ENCODE measurements at places on chromosomes 13 and 19.

DNA sequence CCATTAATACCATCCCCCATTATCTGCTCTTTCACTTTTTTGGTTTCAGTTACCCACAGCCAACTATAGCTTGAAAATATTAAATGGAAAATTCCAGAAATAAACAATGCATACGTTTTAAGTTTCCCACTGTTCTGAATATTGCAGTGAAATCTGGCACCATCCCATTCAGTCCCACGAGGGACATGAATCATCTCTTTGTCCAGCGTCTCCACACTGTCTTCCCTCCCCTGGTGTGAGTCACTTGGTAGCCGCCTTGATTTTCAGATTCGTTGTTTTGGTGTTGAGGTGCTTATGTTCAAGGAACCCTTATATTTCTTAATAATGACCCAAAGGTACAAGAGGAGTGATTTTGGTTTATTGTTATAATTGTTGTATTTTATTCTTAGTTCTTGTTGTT lies 246.1 kb downstream of the DCT start:
- no peak for DNase-seq

DNA sequence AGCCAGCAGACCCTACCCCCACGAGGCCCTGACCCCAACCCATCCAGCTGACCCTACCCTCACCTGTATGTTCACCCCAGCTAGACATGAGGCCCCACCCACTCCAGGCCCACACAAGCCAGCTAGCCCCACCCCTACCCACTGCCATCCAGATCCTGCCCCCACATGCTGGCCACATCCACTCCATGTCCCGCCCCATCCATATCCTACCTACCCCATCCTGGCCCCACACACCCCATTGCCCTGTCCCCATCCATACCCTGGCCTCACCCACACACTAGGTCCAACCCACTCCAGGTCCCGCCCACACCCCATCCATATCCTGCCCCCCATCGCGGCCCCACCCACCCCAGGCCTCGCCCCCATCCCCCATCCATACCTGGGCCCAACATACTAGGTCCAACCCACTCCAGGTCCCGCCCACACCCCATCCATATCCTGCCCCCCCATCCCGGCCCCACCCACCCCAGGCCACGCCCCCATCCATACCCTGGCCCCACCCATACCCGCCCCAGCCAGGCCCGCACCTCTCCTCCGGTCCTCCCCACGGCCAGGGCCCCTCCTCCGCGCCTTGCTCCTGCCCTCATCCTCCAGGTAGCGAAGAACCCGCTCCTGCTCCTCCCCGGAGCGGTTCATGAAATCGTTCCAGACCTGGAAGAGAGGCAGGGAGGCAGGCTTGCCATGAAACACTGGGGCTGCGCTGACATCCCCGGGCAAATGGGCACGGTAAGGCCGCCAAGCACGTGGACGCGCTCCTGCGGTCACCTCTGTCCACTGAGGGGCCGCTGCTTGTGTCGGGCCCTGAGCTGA lies 7.2 kb downstream of the RNU6-9 start:
- DNase-seq = no peak

GRCh38 chr13:76164290-76164689 lies 528.2 kb downstream of the LMO7 start:
- no peak for DNase-seq

- no peak for DNase-seq
Measured at GRCh38 chr13:40402931-40403431, 263.5 kb downstream of the FOXO1 start.

DNA sequence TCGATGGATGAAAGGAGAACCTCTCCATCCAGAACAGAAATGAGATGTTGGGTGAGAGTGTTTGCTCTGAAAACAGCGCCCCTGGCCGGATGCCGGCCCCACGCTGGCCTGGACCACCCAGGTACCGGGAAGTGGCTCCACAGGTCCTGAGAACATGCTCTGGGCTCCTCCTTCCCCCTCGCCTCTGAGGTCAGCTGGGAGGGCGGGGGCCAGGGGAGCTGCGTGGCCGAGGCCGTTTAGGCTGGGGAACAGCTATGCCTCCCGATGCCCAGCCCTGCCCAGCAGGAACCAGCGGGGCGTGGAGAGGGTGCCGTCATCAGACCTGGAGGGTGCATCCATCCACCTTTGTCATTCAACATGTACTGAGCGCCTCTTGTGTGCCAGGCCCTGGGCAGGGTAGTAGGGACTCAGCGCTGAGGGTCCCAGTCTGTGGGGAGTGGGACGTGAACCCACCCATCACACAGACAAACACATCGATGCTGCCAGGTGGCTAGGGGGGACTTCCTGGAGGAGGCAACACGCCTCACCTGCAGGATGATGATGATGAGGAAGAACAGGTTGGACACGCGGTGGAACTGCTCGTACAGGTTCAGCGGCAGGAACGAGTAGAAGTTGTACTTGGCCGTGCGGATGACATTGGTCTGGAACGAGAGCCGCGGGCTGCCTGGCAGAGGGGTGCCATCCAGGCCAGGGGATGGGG lies 4.2 kb downstream of the ATP8B3 start:
- DNase-seq = no peak

GRCh38 chr19:10091895-10092641 lies 6.0 kb downstream of the SHFL start:
- DNase-seq = no peak

- no peak for DNase-seq
Measured at GRCh38 chr19:4744451-4745174, 21.0 kb upstream of the DPP9 start.

DNA sequence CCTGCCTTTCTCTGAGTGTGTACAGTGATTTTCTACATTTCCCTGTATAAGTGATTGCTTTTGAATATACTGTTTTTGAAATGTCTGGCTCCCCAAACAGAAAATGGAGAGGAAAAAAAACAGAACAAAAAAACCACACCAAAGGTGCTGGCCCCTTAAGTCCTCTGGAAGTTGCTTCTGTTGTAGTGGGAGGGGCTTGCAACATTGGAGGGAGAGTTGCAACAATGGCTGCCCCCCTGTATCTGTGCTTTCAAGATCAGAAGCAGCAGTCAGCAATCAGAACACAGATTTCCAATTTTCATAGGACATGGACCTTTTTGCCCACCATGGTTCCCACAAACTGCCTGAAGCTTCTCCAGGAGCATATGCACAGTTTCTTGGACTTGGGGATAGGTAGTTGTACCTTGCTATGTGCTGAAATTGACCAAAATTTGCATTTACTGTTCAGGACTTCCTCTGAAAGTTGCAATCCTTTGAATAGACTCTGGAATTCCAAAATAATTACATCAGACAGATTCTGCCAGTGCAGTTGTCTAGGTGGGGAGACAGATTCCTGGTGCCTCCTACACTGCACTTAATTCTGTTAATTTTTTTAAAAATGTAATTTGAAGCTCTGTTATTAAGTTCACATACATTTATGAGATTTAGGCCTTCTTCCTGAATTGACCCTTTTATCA lies 13.8 kb downstream of the BIVM start:
- no peak for DNase-seq

GRCh38 chr13:88281841-88282240 lies 610.7 kb downstream of the SLITRK5 start:
- DNase-seq = no peak

DNA sequence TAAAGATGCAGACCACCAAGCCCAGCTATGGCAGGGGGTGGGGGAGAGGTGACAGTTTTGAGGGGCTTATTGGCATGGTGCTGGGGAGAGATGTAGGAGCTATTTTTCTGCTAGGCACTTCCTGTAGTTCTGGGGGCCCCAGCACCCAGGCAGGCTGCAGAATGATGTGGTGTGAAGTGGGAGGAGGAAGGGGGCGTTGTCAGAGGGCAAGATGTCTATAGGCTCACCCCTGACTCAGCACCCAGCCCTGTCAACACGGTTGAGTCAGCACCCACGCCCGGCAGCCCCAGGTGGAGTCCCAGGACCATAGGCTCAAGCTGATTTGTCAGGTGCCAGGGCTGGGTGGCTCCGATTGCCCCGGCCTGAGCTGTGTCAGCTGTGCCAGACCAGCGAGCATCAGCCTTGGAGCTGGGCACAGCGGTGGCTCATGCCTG lies 5.8 kb downstream of the KLF2 start:
- peak; percentile 94 for DNase-seq

DNA sequence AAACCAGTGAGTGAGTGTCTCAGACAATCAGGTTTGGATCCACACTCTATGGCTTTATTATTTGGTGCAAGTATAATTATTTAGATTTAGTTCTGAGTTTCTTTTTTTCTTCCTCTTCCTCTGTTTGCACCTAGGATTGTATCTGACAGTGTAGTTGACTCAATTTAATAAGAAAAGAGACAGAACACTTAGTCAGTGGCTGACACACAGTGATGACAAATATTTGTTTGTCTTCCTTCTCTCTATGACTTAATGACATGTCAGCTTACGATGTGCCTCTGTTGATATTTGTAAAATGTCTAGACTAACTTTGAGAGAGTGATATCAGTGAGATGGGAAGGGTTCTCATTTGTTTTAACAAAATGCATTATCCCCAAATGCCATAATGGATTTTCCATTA lies 129.5 kb upstream of the SLC10A2 start:
- no peak for DNase-seq

DNA sequence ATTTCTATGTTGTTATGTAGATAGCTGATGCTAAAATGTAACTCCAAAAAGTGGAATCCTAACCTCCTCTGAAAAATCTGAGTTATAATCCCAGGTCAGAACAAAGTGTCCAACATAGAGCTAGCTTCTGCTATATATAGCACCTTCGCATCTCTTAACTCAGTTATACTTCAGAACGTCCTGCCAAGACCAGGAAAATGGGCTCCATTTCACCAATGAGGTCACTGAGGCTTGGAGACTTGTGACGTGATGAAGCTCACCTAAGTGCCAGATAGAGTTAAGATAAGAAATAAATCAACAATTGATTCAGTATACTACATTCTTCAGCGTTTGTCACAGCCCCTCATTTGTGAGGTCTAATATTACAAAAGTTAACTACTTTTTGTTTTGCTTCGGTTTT lies 88.8 kb downstream of the KCTD12 start:
- no peak for DNase-seq

DNA sequence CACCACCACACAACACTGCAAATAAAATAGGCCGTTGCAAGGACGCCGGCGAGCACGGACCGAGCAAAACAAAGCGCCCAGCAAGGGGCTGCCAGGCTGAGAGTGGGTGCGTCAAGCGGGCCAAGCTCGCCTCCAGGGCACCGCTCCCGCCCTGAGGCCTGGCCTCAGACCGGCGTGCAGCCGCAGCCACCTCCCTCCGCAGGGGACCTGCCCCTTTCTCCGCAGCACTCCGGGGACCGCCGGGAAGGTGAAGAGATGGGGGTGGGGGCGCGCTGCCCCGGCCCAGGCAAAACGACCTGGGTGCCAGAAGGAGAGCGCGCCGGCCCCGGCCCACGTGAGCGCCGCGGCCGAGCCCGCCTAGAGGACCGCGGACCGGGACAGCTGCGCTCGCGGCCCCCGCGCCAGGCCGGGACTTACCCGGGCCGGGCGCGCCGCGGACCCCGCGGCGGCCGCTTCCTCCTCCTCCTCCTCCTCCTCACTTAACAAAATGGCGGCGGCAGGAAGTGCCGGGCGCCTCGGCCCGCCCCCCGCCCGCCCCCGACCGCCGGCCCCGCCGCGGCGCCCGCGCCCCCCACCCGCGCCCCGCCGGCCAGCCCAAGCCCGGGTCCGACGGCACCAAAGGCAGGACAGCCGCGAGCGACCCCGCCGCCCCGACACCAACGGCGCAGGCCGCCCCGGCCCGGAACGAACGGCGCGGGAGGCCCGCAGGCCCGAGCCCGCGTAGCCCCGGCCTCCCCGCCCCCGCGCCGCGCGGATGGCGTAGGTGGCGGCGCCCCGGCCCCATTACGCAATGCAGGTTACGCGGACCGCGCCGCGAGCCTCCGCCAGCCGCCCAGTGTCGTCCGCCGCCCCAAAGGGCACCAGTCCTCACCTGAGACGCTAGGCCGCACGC lies 674 bp downstream of the BRD4 start:
- peak; percentile 37 for DNase-seq

GRCh38 chr19:4594201-4594600 lies 34.7 kb upstream of the SEMA6B start:
- DNase-seq = no peak

DNA sequence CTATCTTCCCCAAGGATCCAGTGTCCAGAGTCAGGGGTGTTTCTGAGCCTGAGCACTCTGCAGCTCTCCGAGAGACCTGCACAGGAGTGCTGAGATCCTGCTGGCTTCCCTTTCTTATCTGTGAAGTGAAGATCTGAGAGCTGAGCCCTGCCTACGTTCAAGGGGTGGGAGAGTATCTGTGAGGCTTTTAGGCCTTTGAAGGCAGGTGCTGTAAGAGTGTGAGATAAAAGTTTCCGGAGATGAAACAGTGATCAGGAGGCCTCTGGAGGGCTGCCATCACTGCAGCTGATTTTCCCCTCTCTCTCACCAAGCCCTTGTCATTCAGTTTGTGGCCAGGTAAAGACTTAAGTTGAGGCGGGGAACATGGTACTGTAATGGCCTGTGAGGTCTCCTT lies 83.1 kb downstream of the AKAP11 start:
- peak; percentile 42 for DNase-seq

DNA sequence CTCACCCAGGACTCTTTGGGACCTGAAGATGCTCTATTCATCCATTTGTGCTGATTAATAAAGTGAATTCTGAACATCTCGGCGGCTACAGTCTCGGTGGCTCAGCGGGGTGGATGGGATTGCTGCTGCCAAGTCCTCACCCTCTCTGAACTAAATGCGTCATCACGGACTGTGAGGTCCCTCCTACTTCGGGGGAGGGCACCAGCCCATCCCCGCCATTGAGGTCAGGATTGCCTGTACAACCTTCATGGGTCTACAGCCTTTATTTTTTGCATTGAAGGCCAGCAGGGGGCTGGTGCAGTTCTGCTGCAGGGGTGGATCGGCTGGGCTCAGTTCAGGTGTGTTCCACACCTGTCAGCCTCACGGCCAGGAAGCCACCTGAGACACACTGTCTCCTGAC lies 181.8 kb downstream of the COL4A1 start:
- DNase-seq = no peak

DNA sequence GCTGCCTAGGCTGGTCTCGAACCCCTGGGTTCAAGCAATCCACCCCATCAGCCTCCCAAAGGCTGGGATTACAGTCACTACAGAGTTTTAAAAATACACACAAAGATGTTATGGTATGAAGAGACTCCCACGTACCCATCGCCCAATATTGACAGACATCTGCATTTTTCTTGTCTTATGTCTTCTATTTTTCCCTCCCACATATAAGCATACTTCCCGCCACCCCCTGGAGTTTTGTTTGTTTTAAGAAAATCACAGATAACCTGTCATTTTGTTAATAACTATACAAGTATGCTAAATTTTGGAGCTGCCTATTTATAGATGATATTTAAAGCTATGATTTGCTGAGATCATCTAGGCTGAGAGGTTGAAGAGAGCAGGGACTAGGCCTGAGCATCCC lies 6.2 kb upstream of the SMG9 start:
- DNase-seq = no peak

GRCh38 chr13:29532821-29533220 lies 62.7 kb downstream of the SLC7A1 start:
- no peak for DNase-seq

DNA sequence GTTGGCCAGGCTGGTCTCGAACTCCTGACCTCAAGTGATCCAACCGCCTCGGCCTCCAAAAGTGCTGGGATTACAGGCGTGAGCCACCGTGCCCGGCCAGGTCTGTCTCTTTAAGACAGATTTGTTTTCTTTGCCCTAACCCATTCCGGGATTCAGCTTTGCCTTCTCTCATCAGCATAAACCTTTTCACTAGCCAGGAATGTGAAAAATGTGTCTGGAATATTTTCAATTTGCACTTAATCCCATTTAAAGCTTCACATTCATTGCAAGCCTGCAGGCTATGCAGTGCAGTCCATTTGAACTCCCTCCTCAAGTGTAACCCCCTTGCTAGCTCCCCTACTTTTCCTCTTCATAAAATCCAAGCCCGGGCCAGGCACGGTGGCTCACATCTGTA lies 880 bp upstream of the TMEM160 start:
- DNase-seq = no peak
